Immature natural killer cell (primary cell): ENCODE measurements at places on chromosomes 5 and 9.

GRCh38 chr5:136047858-136048257, 19.1 kb downstream of the TGFBI start:
- no peak for DNase-seq
- H3K27ac ChIP-seq = no peak overlapping the region
- peaks cover under 1% of the 10 kb centered on the region for H3K4me1 ChIP-seq
- H3K4me3 ChIP-seq = no peak overlapping the region

GRCh38 chr9:7153566-7153965, 395.8 kb downstream of the KDM4C start:
- peaks cover 67% of the 10 kb centered on the region for H3K4me1 ChIP-seq
- H3K4me3 ChIP-seq = no peak overlapping the region
- no peak for DNase-seq

DNA sequence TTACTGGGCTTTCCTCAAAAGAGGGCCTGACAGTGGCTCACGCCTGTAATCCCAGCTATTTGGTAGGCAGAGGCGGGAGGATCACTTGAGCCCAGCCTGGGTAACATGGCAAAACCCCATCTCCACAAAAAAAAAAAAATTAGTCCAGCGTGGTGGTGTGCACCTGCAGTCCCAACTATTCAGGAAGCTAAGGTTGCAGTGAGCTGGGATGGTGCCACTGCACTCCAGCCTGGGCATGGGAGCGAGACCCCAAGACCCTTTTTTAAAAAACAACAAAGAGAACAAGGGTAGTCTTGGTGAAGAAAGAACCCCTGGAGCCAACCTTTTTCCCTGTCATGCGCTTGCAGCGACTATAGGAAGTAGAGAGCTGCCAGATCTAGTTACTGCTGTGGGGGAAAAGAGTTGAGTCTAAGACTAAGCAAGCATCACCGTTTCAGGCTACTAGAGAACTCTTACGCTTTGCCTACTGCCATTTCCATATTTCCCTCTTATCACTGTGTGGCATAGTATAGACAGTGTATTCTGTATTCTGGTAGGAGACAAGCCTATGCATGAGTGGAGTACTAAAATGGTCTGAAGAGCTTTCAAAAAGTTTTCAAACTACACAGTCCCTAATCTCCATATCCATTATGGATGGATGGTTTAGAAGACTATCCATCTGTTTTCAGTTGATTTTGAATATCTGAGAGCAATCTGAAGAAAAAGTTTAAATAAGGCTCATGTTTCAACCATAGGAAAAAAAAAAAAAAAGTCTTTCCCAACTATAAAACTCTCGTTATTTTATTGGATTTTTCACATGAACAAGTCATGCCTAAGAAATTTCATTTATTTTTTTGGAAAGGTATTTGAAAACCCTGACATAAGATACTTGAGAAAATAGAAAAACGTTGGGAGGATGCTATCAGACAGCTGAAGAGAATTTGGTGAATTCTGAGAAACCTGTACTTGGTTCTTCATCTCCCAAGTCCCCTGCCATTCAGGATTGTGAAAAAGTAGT, 2.6 kb downstream of the C9orf40 start:
- H3K27me3 ChIP-seq = peaks cover 5% of the 10 kb centered on the region
- H3K4me1 ChIP-seq = peaks cover 24% of the 10 kb centered on the region
- DNase-seq = no peak
- H3K27ac ChIP-seq = no peak overlapping the region

DNA sequence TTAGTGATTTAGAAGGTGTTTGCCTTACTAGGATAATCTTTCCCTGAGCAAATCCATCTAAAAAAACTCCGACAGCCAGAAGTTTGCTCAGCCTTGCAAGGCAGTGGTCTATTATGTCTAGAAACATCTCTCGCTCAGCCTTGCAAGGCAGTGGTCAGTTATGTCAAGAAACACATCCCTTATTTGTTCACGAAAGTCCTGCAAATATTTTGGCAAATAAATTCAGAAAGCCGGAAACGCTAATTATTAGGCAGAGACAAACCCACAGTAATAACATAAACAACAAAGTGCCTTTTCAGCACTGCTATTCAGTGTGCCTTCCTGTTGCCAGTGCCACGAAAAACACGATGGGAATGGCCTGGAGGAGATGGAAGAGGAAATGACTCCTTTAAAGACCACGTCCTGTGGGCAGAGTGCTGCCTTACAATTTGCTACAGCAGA, 184.5 kb downstream of the GNAQ start:
- no peaks in the 10 kb centered on the region for H3K36me3 ChIP-seq
- H3K27me3 ChIP-seq = no peaks in the 10 kb centered on the region
- DNase-seq = no peak
- no peak overlapping the region for H3K27ac ChIP-seq
- H3K4me1 ChIP-seq = peaks cover 38% of the 10 kb centered on the region

DNA sequence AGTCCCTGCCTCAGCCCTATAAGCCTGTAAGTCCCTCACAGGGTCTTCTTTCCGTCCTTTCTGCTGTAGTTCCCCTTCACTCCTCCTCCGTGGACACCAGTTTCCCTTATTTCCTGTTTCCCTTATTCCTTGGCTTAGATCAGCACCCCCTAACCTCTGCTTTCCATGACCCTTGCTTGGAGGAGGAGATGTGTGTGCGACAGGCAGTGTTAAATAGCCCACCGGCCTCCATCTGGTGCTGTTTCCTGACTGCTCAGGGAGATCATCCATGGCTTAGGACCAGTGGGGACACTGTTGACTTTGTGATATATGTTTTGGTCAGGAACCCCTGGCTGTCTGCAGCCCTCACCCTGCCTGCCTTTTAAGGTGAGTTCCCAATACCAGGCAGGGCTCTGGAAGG, 34.1 kb upstream of the PSD2 start:
- H3K27ac ChIP-seq = no peak overlapping the region
- DNase-seq = no peak

- H3K36me3 ChIP-seq = no peaks in the 10 kb centered on the region
- no peaks in the 10 kb centered on the region for H3K27me3 ChIP-seq
- no peak overlapping the region for H3K27ac ChIP-seq
- no peak overlapping the region for H3K4me3 ChIP-seq
- DNase-seq = no peak
- H3K4me1 ChIP-seq = no peaks in the 10 kb centered on the region
Measured at GRCh38 chr9:68819065-68819464, 114.0 kb downstream of the PIP5K1B start.

- no peaks in the 10 kb centered on the region for H3K36me3 ChIP-seq
- DNase-seq = no peak
- no peaks in the 10 kb centered on the region for H3K4me1 ChIP-seq
Measured at GRCh38 chr5:103356350-103357091, 98.0 kb downstream of the MACIR start.

- H3K36me3 ChIP-seq = no peaks in the 10 kb centered on the region
- DNase-seq = no peak
- no peak overlapping the region for H3K27ac ChIP-seq
- no peaks in the 10 kb centered on the region for H3K27me3 ChIP-seq
Measured at GRCh38 chr9:11821306-11821975, 871.7 kb upstream of the TYRP1 start.

- no peaks in the 10 kb centered on the region for H3K27me3 ChIP-seq
- H3K27ac ChIP-seq = no peak overlapping the region
- no peaks in the 10 kb centered on the region for H3K4me1 ChIP-seq
Measured at GRCh38 chr5:146130440-146131045, 25.2 kb upstream of the PLAC8L1 start.

DNA sequence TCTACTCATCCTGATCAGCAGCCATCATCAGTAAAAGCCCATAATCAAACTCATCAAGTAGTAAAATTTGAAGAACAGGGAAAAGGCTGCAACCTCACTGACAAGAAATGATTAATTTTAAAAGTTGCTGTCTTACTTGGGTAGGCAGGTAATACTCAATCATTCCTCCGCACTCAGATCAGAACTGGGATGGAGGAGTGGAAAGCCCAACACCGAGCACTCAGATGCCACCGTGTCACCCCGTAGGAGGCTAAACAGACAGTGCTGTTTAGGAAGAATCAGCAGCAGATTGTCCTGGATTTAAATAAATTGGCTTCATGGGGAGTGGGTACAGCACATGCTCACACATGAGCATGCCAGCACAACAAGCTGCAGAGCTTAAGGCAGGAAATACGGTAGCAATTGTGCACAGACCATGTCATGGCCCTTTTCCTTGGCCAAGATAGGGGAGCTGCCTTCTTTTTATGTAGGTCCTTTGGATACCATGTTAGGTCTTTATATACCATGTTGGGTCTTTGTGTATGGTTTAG, 92.6 kb upstream of the CDH6 start:
- no peak overlapping the region for H3K4me3 ChIP-seq
- H3K36me3 ChIP-seq = no peaks in the 10 kb centered on the region
- H3K27ac ChIP-seq = no peak overlapping the region
- no peaks in the 10 kb centered on the region for H3K27me3 ChIP-seq
- DNase-seq = no peak
- H3K4me1 ChIP-seq = no peaks in the 10 kb centered on the region

DNA sequence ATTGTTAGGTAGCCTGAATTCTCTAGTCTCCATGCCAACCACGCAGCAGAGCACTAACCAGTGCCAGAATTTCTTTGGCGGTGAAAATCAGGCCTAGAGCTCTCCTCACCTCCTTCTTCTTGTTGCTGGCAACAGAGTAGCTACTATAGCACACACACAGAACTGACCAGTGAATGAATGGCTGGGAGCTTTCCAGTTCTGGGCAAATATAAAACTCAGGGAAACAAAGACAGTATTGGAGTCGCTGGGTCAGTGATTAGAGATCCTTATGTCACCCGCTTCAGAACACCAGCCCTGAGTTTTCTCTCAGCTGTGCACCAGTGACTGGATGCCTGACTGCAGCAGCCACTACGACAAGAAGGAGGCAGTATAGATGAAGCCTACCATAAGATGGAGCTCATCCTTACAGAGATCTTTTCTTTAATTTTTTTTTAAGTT, 26.9 kb upstream of the FEM1C start:
- no peaks in the 10 kb centered on the region for H3K36me3 ChIP-seq
- DNase-seq = no peak
- no peak overlapping the region for H3K4me3 ChIP-seq
- H3K27me3 ChIP-seq = no peaks in the 10 kb centered on the region
- H3K4me1 ChIP-seq = no peaks in the 10 kb centered on the region

- H3K4me3 ChIP-seq = no peak overlapping the region
- no peaks in the 10 kb centered on the region for H3K4me1 ChIP-seq
- H3K36me3 ChIP-seq = no peaks in the 10 kb centered on the region
Measured at GRCh38 chr5:104859437-104859836, 1296.8 kb upstream of the NUDT12 start.

GRCh38 chr9:128819716-128820664, 1.7 kb downstream of the ENDOG start:
- no peak for DNase-seq
- peaks cover 5% of the 10 kb centered on the region for H3K27me3 ChIP-seq
- no peaks in the 10 kb centered on the region for H3K36me3 ChIP-seq

- no peak overlapping the region for H3K4me3 ChIP-seq
- DNase-seq = no peak
- peaks cover 95% of the 10 kb centered on the region for H3K4me1 ChIP-seq
Measured at GRCh38 chr5:36928947-36929346, 52.4 kb downstream of the NIPBL start.

DNA sequence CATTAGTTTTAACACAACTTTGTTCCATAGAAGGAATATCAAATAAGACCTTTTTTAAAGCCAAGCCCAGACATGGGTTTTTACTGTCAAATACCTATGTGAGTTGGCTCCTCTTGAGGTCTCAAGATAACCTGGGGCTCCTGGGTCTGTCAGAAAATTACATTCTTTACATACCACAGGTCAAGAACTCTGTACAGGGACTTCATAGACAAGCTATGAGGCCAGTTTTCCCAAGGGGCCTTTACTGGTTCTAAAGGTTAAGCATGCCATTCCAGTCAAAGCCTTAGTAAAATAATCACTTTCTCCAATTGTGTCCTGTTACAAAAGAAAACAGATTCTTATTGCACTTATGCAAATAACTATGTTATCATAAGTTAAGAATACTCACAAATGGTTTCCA, 15.5 kb upstream of the SMC2 start:
- H3K27ac ChIP-seq = no peak overlapping the region
- DNase-seq = no peak

- DNase-seq = no peak
- H3K27ac ChIP-seq = no peak overlapping the region
- H3K27me3 ChIP-seq = no peaks in the 10 kb centered on the region
- no peaks in the 10 kb centered on the region for H3K36me3 ChIP-seq
Measured at GRCh38 chr5:145161391-145161790, 673.8 kb downstream of the PRELID2 start.

- H3K36me3 ChIP-seq = peaks cover 65% of the 10 kb centered on the region
- no peak for DNase-seq
- H3K27ac ChIP-seq = no peak overlapping the region
- H3K4me3 ChIP-seq = no peak overlapping the region
- no peaks in the 10 kb centered on the region for H3K4me1 ChIP-seq
Measured at GRCh38 chr5:146151970-146152369, 30.5 kb downstream of the LARS1 start.

- H3K27me3 ChIP-seq = peaks cover 4% of the 10 kb centered on the region
- no peak overlapping the region for H3K27ac ChIP-seq
- no peak for DNase-seq
- peaks cover 5% of the 10 kb centered on the region for H3K36me3 ChIP-seq
- no peak overlapping the region for H3K4me3 ChIP-seq
Measured at GRCh38 chr5:126384985-126385384, 38.2 kb upstream of the GRAMD2B start.

DNA sequence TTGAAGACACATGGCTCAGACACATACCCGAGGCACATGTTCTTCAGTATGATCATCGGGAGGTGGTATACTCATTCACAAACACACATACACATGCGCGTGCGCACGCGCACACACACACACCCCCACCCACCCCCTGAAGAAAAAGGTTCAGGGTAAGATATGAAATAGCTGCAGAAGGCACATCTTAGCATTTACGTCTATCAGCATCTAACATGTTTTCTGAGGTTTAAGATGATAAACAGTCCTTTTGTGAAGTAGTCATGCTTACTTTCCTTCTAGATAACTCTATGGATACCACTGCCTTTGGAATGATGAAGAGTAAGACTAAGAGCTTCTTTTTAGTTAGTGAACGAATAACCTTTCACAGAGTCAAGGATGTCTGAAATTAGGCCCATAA, 105.1 kb upstream of the GNA14 start:
- H3K4me3 ChIP-seq = no peak overlapping the region
- no peak for DNase-seq
- no peaks in the 10 kb centered on the region for H3K36me3 ChIP-seq
- peaks cover 10% of the 10 kb centered on the region for H3K4me1 ChIP-seq
